ENCODE measurements at places on chromosomes 4 and X.
A peak's percentile ranks its signal among the peaks of the same experiment; 100 is the strongest.

- DNase-seq = no peak
These were observed 50.8 kb downstream of the SMIM14 start for GRCh38 chr4:39587881-39588280.

DNA sequence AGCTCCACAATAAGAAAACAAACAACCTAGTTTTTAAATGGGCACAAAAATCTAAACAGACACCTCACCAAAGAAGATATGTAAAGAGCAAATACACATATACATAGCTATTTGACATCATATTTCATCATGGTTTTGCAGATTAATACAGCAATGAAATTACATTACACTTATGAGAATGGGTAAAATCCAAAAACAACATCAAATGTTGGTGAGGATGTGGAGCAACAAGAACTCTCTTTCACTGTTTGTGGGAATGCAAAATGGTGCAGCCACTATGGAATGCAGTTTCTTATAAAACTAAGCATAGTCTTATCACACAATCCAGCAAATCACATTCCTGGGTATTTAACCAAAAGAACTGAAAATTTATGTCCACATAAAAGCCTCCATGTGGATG lies 25.0 kb downstream of the TLR6 start:
- no peak for DNase-seq

- DNase-seq = no peak
These were observed 65.8 kb downstream of the SLC9A7 start for GRCh38 chrX:46693149-46693548.

DNA sequence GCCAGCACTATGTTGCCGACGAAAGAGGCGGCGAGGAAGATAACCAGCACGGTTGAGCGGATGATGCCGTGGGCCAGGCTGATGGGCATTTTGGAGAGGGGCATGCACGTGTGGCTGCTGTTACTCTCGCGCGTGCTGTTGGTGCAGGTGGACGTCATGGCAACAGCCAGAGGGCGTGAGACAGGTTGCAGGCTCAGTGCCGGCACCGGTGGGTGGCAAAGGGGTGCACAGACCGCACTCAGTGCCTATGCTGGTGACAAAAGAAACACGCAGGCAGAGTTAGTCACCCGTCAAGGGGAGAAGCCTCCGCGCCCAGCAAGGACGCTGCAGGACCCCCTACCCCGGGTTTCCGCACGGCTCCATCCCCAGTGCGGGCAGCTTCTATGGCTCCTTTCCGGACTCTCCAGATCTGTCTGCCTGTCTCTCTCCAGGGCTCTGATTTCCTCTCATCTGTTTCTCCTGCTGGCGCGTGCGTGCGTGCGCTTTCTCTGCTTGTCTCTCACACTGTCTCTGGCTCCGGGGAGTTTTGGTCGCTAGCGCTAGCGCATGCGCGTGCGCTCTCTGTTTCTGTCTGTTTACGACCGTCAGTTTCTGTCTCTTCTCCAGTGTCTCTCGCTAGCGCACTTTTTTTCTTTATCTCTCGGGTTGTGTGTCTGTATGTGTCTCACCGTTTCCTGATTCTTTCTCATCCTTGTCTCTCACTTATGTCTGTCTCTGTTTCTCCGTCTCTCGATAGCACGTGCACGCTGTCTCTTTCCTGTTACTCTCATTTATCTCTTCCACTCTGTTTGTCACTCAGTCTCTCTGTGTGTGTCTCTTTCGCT lies 2.1 kb downstream of the GPR101 start:
- no peak for DNase-seq

GRCh38 chrX:131677655-131678628 lies 134.1 kb downstream of the OR13H1 start:
- DNase-seq = peak; percentile 22

DNA sequence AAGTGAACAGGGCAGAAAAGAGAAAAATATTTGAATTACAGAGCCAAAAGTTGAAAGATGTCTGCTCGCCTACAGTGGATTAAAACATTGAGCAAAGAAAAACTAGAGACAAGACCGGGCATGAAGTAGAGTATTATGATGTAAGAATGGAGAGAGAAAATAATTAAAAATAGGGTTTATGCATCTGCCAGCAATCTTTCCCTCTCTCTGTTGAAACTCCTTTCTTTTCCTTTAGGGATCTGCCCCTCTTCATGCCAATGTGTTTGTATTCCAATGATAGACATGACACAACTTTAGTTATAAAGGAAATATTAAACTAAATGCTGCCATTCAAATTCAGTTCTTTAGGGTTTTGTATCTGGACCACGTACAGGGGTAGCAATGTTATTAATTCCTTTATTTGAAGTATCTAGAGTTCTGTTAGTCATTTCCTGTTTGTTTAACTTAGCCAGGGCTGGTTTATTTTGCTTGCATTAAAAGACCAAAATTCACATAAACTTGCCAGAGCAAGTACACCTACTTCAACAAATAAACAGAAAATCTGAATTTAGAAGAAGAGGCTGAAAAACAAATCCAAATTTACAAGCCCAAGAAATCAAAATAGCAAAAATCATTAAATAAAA lies 202.6 kb downstream of the SPOCK3 start:
- DNase-seq = no peak

DNA sequence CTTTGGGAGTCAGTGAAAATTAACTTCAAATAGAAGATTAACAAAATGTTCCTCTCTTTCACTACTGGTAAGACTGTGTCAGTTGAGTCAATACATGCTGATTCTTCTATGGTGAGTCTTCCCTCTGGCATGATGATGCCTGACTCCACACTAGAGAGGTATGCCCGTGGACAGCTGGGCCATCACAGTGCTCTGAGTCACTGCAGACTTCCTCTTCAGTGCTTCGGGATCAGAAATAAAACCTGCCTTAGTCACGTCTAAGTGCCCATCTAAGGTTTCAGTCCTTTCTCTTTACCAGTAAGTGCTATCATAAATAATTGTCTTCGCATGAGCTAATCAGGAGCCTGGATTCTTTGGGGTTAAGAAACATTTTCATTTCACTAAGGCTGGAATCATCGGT lies 1.6 kb upstream of the ASB5 start:
- no peak for DNase-seq

DNA sequence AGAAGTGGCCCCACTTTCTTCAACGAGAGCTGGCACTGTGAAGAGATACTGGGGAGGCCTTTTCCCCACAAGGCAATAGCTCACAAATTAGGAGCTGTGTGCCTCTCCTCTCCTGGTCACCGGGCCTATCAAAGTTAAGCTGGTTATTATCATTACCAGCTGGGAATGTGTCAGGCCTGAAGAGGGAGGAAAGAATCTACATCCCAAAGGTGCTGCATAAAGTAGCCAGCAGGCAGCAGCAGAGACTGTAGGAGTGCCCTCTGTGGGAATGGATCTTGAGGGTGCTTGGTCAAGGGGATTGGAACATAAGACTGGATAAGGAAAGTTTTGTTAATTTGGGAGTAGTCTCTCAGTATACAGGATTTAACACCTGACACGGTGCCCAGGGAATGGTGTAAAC lies 9.1 kb upstream of the TMPRSS11D start:
- no peak for DNase-seq

GRCh38 chr4:124872659-124873058 lies 160.1 kb upstream of the ANKRD50 start:
- DNase-seq = no peak

- no peak for DNase-seq
These were observed 37.2 kb downstream of the FRMD7 start for GRCh38 chrX:132090403-132091159.

DNA sequence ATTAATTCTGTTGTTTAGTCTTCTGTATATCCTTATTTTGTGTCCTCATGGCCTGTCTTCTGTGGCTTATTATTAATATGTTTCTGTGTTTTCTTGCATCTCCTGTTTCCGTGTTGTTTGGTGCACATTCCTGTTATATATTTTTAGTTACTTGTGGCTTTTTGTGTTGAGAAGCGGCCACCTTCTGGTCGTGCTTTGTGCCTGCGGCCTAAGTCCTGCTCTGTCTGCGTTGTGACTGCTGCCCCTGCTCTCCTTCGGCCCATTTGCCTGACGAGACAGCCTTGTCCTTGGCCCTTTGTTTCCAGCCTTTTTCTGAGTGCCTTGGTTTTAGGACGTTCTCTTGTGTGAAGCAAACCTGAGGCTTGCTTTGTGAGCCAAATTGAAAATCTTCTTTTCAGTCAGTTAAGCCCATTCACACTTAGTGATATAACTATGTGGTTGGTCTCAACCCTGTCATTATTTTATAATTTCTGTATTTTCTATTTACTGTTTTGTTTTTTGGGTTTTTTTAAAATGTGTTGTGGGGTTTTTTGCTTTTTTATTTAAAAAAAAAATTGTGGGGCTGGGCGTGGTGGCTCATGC lies 43.8 kb downstream of the TNIP2 start:
- DNase-seq = peak; percentile 33

- DNase-seq = no peak
These were observed 193.1 kb downstream of the SPATA18 start for GRCh38 chr4:52244103-52244775.

GRCh38 chr4:77605210-77605902 lies at the start of gene CXCL13:
TSS of gene CXCL13 (plus strand) at chr4:77605820. CDS start at chr4:77605866, 46 bp downstream.
- DNase-seq = no peak

GRCh38 chr4:141909541-141909940 lies 273.2 kb downstream of the IL15 start:
- DNase-seq = no peak

- DNase-seq = no peak
These were observed 204.2 kb upstream of the GPRIN3 start for GRCh38 chr4:89511776-89512175.

DNA sequence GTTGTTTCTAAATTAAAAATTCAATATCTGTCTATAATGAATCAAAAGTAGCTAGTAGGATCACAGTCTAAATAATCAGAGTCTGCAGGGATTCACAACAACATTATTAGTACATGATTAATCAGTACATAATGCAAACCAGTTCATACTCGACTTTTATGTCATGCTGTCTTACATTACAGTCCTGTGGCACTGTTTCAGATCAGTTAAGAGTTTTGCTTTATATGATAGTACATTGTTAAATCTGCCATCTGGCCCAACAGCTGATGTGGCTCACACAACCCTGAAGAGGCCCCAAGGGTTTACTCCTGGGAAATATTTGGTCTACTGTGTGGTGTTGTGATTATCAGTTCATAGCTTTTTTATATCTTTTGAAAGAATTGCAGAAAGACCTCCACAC lies 247.1 kb upstream of the ETNPPL start:
- DNase-seq = no peak

GRCh38 chr4:84470204-84470785 lies 28.8 kb downstream of the NKX6-1 start:
- DNase-seq = no peak

DNA sequence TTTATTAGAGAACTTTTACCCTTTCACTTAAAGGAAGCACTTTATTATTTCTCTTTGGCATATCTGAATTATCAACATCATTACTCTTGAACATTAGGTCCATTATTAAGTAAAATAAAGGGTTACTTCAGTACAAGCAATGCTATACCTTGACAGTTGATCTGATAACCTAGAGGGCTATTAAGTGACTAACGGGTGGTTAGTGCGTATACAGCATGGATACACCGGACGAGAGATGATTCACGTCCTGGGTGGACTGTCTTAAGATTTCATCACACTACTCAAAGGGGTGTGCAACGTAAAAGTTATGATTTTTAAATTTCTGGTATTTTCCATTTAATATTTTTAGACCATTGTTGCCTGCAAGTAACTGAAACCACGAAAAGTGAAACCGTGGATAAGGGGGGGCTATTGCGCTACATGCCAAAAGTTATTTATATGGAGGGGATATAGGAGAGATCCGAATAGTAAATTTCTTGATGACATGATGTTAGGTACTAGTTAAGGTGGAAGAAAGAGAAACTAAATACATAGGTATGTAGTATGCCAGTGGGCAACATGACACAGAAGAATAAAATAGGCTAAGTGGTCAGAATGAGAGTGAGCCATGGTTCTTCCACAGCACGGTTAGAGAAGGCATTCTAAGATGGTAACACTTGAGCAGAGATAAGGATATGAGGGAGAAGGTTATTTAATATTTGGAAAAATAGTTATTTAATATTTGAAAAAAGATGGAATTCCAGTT lies 230.8 kb upstream of the ANKRD50 start:
- DNase-seq = no peak

GRCh38 chr4:148205476-148205875 lies 236.7 kb downstream of the NR3C2 start:
- DNase-seq = no peak

DNA sequence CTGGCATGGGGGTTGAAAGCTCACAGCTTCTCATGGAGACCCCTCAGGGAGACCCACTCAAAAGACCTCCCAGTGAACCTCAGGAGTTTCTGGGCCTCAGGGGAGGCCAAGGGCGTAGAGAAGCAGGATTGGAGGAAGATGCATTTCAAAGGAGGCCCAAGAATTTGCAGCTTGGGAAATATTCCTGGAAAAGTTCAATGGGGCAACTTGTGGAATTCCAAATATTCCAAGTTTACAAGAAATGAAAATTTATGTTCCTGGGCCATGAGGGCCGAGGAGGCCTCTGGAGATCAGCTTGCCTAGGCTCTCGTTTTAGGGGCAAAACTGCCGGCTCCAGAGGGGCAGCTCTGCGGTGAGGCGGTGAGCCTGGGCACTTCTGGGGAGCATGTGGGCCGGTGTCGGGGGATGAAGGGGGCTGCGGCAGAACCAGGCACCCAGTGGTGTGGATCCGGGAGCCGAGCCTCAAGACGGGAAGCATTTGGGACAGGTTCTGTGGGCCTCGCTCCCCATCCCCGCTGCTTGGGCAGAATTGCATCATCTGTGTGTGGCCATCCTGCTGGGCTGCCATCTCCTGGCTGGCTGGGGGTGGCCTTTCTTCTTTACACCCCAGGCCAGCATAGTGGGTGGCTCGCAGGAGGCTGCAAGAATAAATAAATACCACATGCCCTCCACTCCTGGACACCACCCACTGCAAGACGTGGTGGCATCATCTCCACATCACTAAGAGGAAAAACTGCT lies 54.6 kb upstream of the GPR78 start:
- DNase-seq = no peak

GRCh38 chr4:140078366-140078765 lies 75.6 kb downstream of the MAML3 start:
- no peak for DNase-seq

- DNase-seq = no peak
These were observed 20.4 kb upstream of the PUDP start for GRCh38 chrX:7168371-7168770.

GRCh38 chrX:13463608-13464007 lies 105.8 kb upstream of the EGFL6 start:
- peak; percentile 3 for DNase-seq

DNA sequence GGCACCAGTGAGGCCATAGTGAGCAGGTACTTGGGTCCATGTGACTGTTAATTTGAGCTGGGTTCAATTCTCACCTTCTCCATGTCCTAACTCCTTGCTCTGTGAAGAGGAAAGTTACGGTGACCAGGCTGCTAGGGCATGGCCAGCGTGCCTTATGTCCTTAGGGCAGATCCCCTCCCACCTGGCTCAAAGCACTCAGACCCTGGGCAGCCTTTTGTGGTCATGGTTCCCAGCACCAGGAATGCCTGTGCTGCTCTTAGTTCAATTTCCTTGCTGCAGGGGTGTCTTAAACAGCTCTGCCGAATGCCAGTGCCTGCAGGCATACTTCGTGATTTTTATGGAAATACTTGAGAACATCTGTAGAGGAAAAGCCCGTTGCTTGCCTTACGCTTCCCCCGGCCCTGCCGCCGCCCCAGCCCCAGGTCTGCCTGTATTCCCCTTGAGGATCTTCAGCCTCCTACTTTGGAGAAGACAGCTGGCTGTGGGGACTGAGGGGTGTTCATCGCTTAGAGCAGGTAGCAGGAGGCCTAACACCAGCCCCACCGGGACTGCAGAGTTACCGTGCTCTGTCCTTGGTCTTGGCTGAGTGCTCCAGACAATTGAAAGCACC lies 3.1 kb upstream of the CDK16 start:
- DNase-seq = no peak

GRCh38 chr4:82744284-82744968 lies 54.2 kb downstream of the SCD5 start:
- DNase-seq = no peak

All from HuH-7.5 (cell line).